ENCODE measurements at places on chromosomes 5 and 9. TPM values are rescaled to one million over a fixed set of nuclear protein-coding genes. Genes with fewer than 3 reads are reported as not detected.
A peak's percentile ranks its signal among the peaks of the same experiment; 100 is the strongest.

LRRC70 gene
- 1.5 TPM for total RNA-seq

- no peak for DNase-seq
Measured at GRCh38 chr5:149901511-149901910, 43.1 kb downstream of the PDE6A start.

- no peak for DNase-seq
Measured at GRCh38 chr9:97766092-97766491, 69.0 kb upstream of the XPA start.

- no peak for DNase-seq
Measured at GRCh38 chr5:180637962-180638680, 11.3 kb downstream of the FLT4 start.

DNA sequence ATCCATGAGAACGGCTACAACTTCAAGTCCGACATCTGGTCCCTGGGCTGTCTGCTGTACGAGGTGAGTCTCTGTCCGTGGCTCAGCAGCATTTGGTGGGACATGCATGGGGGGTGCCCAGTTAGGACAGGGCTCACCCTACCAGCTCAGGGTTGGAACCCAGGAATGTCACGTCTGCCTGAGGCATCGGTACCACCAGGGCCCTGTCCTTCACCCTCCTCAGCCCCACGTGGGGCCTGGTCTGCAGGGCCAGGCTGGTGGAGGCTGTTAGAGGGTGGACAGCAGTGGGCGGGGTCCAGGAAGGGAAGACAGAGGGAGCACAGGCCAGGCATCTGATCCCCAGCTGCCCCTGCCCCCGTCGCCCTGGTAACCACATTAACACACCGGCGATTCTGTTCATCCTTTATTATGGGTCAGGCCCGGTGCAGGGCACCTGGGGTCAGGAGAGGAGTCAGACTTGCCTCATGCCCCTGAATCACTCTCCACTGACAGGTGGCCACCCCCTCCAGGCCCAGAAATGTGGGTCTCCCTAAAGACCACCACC lies 75.6 kb downstream of the PSMB7 start:
- no peak for DNase-seq

SLC46A2 gene
- not detected for total RNA-seq

ANKRD31 gene
- 0.58 TPM for total RNA-seq

- no peak for DNase-seq
Measured at GRCh38 chr9:25845867-25846266, 167.6 kb upstream of the TUSC1 start.

ZNF79 gene
- total RNA-seq, result 16.1 TPM

- DNase-seq, result no peak
Measured at GRCh38 chr9:137311171-137311985, 9.3 kb upstream of the NRARP start.

- DNase-seq, result no peak
Measured at GRCh38 chr5:97074859-97075489, 67.4 kb downstream of the LIX1 start.

GRCh38 chr5:108942701-108943100 lies 195.0 kb downstream of the FER start:
- DNase-seq, result no peak

FCHO2 gene
- 2.4 TPM for total RNA-seq

PCDHGA8 gene
- not detected for total RNA-seq

DNA sequence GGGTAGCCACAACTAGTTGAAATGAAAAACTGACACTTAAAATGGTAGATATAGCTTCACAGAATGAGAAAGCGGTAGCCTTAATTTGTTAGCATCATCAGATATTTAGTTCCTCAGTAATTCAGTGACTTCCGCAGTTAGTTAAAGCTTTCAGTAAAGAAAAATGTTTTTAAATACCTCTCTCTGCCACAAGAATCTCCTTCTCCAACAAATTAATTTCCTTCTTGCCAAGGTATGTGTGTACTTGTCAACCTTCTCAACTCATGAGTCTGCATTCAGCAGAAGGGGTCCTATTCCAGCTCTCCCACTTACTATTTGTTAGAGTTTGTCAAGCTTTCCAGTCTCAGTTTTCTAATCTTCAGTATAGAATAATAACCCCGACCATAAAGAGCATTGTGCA lies 26.3 kb upstream of the ERAP1 start:
- DNase-seq, result no peak

MSX2 gene
- total RNA-seq, result 0.28 TPM

- DNase-seq, result no peak
Measured at GRCh38 chr5:79330071-79330470, 94.1 kb downstream of the JMY start.

DNA sequence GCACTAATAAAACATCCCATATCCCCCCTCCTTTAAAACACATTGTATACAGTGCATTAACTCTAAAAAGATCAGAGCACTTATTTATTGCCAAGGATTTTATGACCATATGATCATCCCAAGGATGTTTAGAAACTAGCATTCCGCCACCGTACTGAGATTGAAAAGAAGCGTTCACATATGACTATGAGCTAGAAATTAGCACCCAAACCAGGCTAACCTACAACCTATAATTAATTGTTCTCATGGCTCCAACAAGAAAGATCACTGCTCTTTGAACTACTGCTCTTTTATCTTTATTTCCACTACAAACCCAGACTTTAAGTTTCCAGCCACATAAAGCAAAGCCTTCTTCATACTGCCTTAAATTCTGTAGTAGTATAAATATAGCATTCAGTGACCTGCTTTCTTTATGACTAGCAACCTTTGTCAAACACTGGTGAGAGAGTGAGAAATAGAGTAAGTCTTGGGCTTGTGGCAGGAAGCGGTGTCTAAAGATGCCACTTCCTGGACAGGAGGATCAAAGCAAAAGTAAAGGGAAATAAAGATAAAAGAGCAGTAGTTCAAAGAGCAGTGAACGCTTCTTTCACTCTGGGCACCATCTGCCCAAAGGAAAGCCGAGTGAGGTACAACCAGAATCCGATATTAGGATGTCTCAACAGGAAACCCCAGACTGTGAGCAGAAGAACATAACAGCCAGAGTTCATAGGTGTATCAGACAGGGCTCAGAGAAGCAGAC lies 151.1 kb upstream of the ERCC6L2 start:
- DNase-seq, result peak; percentile 80

GRCh38 chr5:15901151-15901550 lies 278.4 kb downstream of the MARCHF11 start:
- DNase-seq, result no peak

- DNase-seq, result no peak
Measured at GRCh38 chr9:92132501-92132900, 17.3 kb upstream of the SPTLC1 start.

SLC22A4 gene
- 1.8 TPM for total RNA-seq

COL5A1 gene
- not detected for total RNA-seq

All from activated T-cell treated with anti-CD3 and anti-CD28 coated beads, Interleukin-2, amount 50 U/mL, for 72 hours (primary cell).